ENCODE measurements at places on chromosomes 3 and 15.

DNA sequence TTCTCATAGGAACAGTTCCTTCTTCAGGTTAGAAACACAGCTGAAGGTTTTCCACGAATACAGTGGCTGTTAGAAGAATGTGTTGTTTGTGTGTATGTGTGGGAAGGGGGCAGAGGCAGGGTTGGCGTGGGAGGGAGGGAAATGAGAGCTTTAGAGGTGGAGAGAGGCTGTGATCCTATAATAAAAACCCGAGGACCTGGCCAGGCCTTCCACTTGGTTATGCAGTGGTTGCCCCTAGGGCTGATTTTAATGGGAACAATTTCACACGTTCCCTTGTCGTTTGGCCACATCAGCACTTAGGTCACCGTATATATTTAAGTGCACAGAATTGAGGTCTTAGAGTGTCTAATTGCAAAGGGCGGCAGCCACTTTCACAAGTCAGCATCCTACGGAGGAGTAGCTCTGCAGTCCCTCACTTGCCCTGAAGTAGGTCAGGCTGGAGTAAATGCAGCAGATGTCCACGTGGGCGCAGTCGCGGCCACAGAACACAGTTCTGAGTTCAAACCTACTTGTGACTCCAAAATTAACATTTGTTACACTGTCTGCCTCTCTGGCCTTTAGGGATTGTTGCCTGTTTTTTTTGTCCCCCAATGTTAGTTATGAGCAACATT lies 85.6 kb downstream of the PDCD6IP start:
- DNase-seq = peak; percentile 30

DNA sequence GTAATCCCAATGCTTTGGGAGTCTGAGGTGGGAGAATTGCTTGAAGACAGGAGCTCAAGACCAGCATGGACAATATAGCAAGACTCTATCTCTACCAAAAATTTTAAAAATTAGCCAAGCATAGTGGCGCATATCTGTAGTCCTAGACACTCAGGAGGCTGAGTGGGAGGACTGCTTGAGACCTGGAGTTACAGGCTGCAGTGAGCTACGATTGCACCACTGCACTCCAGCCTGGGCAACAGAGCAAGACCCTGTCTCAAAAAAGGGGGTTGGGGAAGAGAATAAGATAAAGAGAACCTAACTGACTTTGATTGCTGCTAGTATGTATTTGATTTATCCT lies 755 bp downstream of the CD200R1 start:
- no peak for DNase-seq

- no peak for DNase-seq
Measured at GRCh38 chr15:73887481-73887880, 14.1 kb downstream of the TBC1D21 start.

- no peak for DNase-seq
Measured at GRCh38 chr3:49081429-49081828, 12.4 kb downstream of the QRICH1 start.

DNA sequence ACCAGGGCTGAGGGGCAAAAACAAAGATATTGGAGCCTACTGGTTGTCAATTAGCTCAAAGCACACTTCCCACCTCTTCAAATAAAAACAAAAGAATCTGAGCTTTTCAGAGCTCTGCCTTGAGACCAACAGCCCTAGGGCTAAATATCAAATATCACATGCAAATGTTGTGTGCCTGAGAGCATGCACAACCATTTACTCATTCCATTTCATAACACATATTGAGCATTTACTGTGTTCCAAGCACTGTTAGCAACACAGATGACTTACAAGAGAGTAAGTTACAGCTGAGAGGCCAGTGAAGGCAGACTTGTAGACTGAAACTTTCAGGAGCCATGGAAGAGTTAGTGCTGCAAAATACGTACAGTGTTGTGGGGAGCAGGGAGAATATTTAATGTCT lies 222.4 kb downstream of the CPNE4 start:
- DNase-seq = no peak

DNA sequence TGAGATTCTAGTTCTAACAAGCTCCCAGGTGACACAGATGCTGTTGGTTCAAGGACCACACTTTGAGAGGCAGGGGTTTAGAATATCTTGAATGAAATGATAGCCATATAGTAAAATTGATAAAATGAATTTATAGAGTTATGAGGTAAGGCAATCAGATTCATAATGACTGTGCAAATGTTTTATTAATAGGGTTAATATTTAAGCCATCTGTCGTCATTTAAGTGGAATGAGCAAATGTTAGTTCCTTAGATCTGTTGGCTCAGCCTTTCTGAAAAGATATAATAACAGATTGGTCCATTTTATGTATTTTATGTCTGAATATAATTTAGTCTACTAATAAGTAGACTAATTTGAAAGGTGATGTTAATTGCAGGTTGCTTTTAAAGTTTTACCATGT lies 12.9 kb downstream of the REC114 start:
- DNase-seq = no peak

DNA sequence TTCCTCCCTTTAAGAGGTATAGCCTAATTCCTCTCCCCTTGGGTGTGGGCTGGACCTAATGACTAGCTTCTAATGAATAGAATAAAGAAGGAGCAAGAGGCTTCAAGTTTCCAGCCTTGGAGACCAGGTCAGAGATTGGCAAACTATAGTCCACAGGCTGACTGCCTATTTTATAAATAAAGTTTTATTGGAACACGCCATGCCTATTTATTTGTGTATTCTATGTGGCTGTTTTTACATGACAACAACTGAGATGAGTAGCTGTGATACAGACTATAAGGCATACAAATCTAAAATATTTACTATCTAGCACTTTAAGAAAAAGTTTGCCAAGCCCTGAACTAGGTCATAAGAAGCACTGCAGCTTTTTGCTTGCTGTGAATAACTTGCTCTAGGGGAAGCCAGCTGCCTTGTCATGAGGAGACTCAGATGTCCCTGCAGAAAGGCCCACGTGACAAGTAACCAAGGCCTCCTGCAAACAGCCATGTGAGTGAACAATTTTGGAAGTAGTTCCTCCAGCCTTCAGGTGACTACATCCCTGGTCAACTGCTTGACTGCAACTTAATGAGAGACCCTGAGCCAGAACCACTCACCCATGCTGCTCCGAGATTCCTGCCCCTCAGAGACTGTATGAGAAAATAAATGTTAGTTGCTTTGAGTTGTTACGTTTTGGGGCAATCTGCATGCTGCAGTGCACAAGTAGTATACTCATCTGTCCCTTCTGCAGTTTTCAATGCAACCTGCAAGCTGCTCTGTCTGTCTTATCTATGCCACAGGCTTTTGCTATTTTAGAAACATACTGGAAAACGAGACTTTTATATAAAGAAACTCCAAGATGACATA lies 21.1 kb upstream of the MAP3K13 start:
- no peak for DNase-seq

DNA sequence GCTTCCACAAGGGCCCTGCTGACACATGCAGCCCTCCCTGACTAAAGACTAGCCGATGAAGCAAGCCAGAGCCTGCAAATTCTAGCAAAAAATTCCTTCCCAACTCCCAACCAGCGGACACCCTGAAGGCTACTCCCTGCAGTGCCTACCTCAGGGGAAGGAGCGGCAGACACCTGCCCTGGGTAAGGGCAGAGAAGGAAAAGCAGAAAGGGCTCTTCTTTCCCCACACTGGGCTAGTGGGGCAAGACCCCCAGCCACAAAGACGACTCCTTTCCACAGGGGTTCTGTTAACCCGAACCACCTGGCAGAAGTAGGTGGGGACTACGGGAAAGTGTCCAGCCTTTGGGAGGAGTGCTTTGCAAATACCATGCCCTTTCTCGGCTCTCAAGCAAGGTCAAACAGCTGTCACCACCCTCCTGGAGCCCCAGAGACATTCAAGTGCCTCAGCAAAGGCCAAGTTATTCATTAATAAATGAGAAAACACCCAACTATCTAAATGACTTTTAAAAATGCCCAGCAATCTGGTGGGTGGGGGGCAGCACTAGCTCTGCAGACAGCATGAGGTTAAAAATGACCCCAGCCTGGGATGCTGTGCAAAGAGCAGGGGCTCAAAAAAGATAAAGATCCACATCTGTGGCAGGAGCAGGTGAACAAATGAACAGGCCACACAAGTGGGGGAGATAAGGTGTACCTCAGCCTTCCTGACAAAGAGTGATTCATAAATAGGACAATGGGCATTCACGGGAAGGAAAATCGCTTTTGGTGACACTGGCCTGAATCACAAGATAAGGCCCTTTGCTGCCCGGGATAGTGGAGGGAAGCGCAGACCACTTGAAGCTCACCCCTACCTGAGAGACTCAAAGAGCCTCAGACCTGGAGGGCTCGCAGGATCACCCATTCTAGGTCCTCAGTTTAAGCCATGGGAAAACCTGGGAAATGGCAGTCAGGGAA lies 33.0 kb downstream of the CCDC12 start:
- DNase-seq = peak; percentile 68

GRCh38 chr3:158642474-158643210 lies 1.7 kb upstream of the GFM1 start:
- no peak for DNase-seq

- no peak for DNase-seq
Measured at GRCh38 chr3:55724821-55725220, 237.7 kb upstream of the WNT5A start.

GRCh38 chr3:132317229-132317948 lies at the start of gene ACP3:
Gene ACP3, plus strand, starts transcription at chr3:132317407. Its CDS starts 50 bp downstream, at chr3:132317457.
- peak; percentile 38 for DNase-seq

- no peak for DNase-seq
Measured at GRCh38 chr3:151228666-151229040, 25.6 kb upstream of the GPR171 start.

GRCh38 chr3:8128686-8129085 lies 372.9 kb upstream of the LMCD1 start:
- no peak for DNase-seq

DNA sequence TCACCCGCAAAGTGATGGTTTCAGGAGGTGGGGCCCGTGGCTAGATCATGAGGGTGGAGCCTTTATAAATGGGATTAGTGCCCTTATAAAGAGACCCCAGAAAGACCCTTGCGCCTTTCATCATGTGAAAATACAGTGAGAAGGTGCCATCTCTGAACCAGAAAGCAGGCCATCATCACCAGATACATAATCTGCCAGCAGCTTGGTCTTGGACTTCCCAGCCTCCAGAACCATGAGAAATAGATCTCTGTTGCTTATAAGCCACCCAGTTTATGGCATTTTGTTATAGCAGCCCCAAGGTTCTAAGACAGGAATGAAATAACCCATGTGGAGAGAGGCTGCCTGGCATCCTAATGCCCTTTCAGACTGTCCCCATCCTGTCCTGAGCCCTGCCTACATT lies 127.8 kb upstream of the SMAD3 start:
- DNase-seq = no peak

DNA sequence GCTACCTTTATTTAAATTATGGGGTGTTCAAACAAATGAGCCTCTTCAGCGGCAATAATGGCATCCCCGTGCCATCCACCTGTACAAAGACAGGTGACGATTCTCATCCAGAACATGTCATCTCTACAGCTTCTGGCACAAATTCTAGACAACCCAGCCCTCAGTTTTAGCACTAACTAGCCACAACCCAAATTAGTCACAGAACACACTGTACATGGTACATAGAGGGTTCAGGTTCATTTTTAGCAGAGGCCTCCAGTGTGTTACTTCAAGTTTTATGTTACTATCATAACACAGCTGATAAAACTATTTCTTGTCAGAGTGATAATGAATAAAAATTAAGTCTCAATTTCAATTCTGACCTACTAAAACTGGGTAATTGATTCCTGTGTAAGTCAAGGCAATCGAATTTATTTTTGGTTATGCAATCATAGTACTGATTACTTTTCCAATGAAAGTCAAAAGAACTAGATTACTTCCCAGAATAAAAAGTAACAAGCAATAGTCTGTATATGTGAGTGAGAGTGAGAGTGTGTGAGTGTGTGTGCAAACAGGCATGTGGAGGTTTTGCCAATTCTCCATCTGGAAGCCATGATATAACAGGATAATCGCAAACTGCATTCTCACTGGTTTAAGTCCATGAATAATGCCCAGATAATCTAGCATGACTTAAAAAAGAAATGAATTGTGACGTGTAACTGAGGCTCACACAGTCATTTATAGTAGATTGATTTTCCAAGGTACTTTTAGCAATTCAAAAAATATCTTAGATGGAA lies 37.4 kb downstream of the SHQ1 start:
- no peak for DNase-seq

- DNase-seq = no peak
Measured at GRCh38 chr15:58026552-58026951, 39.0 kb downstream of the ALDH1A2 start.

DNA sequence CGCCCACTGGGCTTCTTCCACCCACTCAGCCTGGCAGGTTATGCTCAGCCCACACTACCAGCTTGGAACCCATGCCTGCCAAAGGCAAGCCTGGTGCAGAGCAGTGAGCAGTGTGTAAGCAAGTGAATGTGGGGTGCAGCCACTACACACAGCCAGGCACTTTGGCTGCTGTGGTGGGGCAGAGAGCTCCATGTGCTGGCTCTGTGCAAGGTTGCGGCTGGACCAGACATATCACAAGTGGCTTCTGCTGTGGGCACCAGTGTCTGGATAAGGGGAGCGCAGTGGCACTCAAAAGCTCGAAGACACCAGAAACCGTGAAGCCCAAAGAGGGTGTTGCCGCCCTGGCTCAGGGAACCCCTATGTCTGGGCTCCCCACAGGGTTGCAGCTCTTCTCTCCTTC lies 563.7 kb downstream of the SI start:
- no peak for DNase-seq

DNA sequence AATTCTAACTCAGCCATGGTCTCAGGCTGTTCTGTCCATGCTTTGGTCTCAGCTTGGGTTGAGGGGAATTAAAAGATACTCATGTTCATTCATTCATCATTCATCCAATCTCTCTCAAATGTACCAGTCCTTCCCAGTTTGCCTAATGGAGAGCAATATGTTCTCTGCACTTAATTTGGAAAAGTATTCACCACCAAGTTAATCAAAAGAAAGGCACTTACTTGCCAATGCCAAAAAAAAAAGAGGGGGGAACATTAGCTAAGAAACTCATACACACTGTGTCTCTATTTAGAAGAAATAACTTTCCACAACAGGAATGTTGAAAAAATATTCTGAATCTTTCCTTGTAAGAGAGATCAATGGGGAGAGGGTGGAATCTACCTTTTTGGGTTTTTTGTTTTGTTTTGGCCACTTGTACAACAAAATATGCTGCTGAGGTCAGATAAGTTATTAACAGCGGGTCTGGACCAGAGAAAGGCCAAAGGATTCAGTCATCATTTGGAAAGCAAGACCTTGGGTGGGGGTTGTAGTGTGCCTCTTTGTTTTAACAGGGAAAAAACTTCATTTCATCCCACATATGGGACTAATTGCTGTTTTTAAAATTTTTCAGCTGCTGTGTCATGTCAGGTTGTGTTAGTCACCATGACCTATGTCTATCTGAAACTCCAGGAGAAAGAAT lies 152.3 kb downstream of the FBN1 start:
- no peak for DNase-seq
